Urinary bladder (tissue), 4 donors: ENCODE measurements at places on chromosomes 1 and 21. TPM values are rescaled to one million over a fixed set of nuclear protein-coding genes. Genes with fewer than 3 reads are reported as not detected.
A peak's percentile ranks its signal among the peaks of the same experiment; 100 is the strongest.

GRCh38 chr1:84303314-84303830, 1.9 kb downstream of the SAMD13 start:
- DNase-seq = no peak

DNA sequence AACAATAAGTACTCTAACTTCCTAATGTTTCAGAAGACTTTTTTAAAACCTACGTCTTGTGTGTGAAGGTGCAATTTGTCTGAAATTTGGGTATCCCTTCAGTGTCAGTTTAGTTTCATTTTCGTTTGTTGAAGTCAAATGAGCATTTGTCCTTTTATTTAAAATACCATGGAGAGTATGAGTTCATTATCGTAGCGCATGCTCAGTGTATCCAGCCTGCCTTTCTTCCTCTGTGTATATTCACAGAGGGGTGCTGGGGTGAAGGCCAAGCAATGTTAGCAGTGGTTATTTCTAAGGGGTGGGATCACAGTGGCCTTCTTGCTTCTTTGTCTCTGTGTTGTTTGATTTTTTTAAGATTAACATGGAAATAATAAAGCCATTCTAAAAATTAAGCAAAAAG, 43.2 kb downstream of the CNN3 start:
- DNase-seq = no peak

GRCh38 chr1:2441746-2442145, 29.4 kb upstream of the PEX10 start:
- DNase-seq = no peak

DNA sequence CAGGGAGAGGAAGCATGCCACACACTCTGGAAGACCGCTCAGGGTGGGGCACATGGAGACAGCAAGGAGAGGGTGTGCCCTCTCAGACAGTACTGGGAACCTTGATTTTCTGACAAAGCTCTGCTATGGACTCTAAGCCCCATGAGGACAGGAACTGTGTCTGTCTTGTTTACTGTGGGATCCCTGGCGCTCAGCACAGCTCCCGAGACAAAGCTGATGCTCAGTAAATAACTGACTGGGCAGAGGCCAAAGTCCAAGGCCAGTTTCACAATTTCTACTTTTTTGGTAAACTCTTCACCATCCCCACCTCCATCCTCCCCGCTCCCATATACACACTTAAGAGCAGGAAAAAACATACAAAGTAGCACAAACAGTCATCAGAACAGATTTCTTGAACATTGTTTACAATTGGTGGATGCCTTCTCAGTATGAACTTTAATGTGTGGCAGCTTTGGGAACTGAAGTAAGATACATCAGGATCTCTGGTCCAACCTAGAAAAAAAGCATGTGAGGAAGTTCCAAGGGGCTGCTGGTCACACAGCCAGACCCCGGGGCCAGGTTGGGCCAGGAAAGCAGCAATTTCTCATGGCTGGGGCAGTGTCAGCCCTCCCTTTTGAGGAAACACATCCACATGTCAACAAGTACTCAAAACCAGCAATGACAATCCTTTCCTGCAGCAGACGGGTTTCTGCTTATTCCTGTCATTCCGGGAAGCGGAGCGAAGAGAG, 5.6 kb upstream of the AHCYL1 start:
- no peak for DNase-seq

GRCh38 chr1:58618303-58618702, 41.3 kb upstream of the TACSTD2 start:
- DNase-seq = peak; percentile 59

- DNase-seq = no peak
Measured at GRCh38 chr1:30275926-30276764, 447.2 kb downstream of the MATN1 start.

DNA sequence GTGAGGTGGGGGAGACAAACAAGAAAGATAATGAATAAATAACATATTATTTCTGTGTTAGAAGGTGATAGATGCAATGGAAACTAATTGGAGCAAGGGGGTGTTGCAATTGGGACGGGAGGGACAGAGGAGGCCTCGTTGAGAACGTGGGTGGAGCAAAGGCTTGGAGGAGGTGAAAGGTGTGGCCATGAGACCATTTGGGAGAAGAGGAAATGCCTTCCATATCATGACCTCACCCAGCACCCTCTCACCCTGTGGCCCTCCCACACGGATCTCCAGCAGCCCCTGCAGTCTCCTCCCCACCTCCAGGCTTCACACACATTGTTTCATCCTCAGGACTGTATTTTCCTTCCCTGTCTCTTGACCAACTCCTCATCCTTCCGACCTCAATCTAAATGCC, 85.3 kb upstream of the ARHGAP29 start:
- no peak for DNase-seq

DNA sequence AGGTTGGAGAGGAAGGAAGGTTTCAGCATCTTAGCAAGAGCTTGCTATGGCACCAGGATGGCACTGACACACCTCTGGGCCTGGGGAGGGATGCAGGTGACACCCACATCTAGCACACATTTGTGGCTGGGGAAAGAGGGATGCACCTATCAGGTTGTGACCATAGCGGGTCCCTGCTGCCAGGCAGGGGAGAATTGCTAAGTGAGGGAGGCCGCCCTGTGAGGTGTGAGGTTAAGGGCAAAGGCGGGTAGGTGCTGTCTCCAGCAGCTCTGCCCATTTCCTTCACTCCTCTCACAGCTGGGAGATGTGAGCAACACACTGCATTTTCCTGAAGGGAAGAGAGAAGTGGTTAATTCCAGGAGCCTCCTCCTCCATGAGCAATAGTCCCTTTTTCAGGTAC, 83.2 kb upstream of the TLR5 start:
- no peak for DNase-seq

DNA sequence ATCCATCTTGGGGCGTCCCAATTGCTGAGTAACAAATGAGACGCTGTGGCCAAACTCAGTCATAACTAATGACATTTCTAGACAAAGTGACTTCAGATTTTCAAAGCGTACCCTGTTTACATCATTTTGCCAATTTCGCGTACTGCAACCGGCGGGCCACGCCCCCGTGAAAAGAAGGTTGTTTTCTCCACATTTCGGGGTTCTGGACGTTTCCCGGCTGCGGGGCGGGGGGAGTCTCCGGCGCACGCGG, 282 bp upstream of the SOD1 start:
- no peak for DNase-seq

DNA sequence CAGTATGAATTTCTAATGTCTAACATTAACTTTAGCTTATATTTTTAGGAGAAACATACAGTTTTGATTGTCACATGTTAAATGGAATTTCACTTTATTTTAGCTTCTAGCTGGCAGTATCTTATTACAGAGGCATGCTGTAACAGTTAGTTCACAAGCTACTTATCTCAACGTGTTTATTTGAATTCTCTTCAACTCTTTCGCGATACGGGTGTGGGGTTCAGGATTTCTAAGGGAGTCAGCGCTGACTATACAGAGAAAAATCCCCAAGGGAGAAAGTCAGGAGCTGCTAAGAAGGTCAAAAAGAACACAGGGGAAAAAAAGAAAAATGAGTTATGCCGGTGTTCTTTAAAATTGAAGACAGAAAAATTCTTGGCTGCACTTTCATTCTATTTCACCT, 296.2 kb downstream of the VAV3 start:
- no peak for DNase-seq

DNA sequence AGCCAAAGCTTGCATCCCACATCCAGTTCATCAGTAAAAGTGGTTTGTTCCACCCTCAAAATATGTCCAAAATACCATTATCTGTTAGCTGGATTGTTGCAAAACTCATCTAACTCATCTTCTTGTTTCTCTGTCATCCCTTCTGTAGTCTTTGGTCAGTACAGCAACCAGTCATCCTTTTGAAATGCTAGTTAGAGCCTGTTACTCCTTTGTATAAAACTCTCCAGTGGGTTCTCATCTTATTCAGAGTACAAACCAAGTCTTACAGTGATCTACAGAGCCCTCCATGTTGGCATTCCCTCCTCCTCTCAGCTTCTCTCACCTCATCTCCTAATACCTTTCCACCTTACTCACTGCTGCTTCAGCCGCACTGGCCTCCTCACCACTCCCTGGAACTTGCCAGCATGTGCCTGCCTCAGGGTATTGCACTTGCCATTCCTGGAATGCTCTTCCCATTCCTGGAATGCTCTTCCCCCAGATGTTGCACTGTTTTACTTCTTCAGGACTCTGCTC, 70.6 kb downstream of the LAMC1 start:
- DNase-seq = no peak

- DNase-seq = no peak
Measured at GRCh38 chr1:39489567-39490239, 1.7 kb upstream of the BMP8A start.

DNA sequence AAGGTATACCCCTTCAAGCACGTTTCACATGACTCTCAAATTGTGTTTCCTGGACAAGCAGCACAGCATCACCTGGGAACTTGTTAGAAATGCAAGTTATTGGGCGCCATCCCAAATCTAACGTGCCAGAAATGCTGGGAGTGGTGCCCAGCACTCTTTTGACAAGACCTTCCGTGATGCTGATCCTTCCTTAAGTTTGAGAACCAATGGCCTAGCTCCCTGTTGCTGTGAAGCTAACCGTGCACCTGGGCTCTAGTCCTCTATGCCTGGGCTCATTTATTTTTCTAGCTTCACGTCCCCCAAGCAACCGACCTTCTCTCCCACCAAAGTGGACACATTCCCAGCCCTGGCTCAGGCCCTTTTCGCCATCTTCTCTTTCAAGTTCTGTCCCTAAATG, 4.3 kb downstream of the BEST4 start:
- DNase-seq = no peak

DNA sequence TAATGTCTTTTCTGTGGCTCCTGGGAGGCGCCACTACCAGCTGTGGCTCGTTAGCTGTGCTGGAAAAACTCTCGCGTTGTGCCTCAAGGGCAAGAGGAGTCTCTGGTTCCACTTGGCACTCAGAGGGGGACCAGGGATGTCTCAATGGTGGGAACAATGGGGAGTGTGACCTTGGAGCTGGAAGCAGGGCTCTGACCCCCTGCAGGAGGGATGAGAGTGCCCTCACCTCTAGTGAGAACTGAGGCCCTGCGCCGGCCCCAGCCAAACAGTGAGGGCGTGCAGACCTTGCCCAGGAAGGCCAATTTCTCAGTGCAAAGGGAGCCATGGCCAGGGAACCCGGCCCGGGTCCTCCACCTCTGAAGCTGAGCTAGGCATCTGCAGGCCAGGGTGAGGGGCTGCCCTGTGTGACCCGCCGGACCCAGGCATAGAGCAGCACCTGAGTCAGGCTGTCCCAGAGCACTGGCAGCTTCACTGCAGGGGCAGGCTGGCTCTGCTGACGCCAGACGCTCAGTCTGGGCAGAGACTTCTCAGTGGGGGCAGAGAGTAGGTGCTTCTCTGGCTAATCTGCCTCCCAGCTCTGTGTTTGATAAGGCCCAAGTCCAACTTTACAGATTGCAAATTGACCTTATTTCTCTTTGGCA, 1.8 kb downstream of the RD3 start:
- no peak for DNase-seq

DNA sequence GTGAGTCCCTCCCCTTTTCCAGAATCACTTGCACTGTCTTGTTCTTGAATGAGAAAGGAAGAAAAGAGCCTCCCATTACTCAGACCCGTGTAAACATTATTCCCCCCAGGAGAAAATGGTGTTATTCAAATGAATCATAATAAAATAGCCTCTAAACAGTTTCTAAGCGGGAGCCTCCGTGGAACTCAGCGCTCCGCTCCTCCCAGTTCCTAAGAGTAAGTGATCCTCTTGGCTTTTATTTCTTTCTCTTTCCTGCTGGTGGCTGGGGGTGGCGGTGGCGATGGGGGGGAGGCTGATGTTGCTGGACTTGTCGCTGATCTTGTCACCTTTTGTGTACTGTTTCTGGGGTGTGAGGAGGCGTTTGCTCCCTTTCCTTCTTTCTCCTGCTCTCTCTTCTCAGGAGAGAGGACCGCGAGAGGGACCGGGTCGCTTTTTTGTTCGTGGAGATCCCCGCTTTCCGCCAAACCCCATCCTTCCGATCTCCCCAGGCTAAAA, 781 bp downstream of the PROX1 start:
- DNase-seq = no peak

DNA sequence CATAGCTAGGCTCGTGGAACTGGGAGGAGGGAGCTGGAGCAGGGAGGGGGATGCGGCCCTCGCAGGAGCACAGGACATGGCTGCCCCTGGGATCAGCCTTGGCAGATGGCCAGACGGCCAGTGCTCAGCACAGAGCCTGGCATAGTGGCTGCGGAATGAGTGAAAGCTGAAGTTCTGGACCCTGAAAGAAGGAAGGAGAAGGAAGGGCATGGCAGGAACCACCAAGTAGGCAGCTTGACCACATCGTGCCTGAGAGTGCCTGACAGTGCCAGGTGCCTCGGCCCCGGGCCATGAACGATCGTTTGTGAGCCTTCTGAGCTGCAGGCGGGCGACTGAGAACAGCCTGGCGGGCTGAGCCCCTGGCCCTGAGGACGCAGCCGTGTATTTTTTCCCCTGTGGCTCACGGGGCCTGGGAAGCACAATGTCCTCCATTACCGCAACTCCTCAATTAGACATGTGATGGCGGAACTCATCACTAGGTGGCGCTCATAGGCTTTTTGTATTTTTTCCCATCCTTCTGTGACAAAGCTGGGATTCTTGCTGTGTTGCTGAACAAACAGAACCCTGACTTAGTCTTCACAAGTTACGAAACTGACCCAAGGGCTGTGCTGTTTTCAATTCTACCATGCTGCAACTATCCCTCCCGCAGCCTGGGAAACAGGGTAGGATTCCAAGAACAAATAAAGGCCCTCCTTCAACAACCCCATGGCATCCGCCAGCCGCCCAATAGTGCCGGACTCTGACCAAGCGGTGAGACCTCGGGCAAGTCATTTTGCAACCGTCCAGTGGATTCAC, 29.9 kb upstream of the TMEM61 start:
- peak; percentile 64 for DNase-seq

Gene DIO1
- total RNA-seq = not detected

Gene SLC9C2
- total RNA-seq = not detected

Gene HES3
- total RNA-seq = not detected

Gene LUZP1
- 25.0 TPM for total RNA-seq

Gene AADACL4
- total RNA-seq = 0.37 TPM

Gene DAB1
- 4.9 TPM for total RNA-seq

Gene SHCBP1L
- 0.85 TPM for total RNA-seq

Gene BMP8B
- 1.6 TPM for total RNA-seq

Gene GSTM1
- not detected for total RNA-seq
